A673 (cell line): ENCODE measurements at places on chromosomes 1 and 21. TPM values are rescaled to one million over a fixed set of nuclear protein-coding genes. Genes with fewer than 3 reads are reported as not detected.

- H3K27ac ChIP-seq: no peak overlapping the region
- DNase-seq: no peak
- H3K36me3 ChIP-seq: no peaks in the 10 kb centered on the region
- no peaks in the 10 kb centered on the region for H3K27me3 ChIP-seq
- no peak overlapping the region for H3K4me3 ChIP-seq
Measured at GRCh38 chr1:41612953-41613352, 128.5 kb upstream of the EDN2 start.

DNA sequence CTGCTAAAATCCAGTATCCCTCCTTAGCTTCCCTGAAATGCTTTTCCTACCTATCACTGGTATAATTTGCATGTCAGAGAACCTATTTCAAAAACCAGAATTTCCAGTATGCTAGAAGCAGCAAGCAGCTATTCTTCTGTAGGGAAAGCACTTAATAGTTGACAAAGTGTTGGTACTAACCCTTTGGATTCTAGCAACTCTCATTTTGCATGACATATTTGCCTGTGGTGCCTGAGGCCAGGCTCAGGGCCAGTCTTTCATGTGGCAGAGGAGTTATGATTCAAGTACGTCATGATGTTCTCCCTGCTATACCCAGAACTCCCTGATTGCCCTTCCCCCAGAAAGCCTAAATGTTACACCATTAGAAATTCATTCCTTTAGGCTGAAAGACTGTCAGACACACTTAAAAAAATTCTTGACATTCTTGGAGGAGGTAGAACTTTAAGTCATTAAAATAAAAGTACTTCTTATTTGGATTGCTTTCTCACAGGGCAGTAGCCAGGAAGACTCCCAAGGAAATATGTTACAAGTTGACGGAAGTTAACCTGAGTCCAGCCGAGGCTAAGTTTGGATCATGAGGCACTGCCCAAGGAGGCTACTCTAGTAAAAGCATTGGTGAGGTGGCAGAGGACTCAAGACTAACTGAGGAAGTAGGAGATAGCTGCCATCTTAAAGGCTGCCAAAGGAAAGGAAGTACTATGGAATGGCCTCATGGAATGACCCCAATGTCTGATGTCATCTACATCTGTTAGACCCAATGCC is 298.4 kb upstream of the SPAG17 start:
- no peaks in the 10 kb centered on the region for H3K27me3 ChIP-seq
- peaks cover 3% of the 10 kb centered on the region for H3K4me1 ChIP-seq
- no peak overlapping the region for H3K27ac ChIP-seq
- H3K36me3 ChIP-seq: no peaks in the 10 kb centered on the region
- DNase-seq: no peak

DNA sequence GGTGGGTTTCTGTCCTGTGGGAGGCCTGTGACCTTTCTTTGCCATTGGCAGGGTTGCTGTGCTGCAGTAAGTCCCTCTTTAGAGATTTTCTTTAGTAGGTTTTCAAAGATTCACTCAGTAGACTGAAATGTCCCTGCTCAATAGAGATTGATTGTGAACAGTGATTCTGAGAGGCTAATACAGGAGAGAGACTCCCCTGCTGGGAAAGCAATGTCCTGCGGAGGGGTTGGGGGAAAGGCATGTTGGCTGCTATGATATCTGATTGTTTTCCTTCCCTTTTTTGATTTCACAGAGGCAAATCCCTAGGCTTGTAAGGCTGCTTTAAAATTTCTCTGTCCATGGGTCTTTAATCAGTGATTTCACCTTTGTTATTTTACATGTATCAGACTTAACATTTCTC is 589.9 kb downstream of the ADGRL2 start:
- H3K27ac ChIP-seq: no peak overlapping the region
- no peak for DNase-seq
- no peak overlapping the region for H3K4me3 ChIP-seq
- no peaks in the 10 kb centered on the region for H3K36me3 ChIP-seq
- no peaks in the 10 kb centered on the region for H3K27me3 ChIP-seq

GRCh38 chr1:29550119-29550841 is 314.0 kb downstream of the PTPRU start:
- H3K27ac ChIP-seq: no peak overlapping the region
- no peak overlapping the region for H3K4me3 ChIP-seq
- no peaks in the 10 kb centered on the region for H3K36me3 ChIP-seq

GRCh38 chr1:95396557-95396956 is 162.5 kb downstream of the RWDD3 start:
- H3K4me3 ChIP-seq: no peak overlapping the region
- no peaks in the 10 kb centered on the region for H3K4me1 ChIP-seq
- H3K27ac ChIP-seq: no peak overlapping the region
- no peaks in the 10 kb centered on the region for H3K36me3 ChIP-seq
- peaks cover 26% of the 10 kb centered on the region for H3K27me3 ChIP-seq

DNA sequence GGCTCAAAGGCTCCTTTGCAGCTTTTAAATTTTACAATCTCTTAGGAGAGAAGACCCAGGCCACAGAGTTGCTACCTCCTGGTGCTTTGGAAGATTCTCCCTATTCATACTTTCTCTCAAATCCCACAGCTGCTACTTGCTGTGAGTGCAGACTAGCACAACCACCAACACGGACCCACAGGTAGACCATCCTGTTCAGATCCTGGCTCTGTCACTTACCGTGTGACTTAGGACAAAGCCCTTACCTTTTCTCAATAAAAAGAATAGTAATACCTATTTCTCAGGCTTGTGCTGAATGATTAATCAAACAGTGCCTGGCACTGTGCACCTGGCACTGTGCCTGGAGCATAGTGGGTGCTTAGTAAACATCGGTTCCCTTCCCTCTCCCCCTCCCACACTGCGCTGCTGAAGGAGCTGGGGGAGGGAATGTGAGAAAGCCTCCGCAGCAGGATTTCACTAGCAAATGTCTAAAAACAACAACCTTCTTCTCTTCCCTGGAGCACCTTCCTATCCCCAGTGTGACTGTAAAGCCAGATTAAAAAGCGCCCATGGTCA is 81.7 kb downstream of the PGM1 start:
- no peaks in the 10 kb centered on the region for H3K27me3 ChIP-seq
- no peak overlapping the region for H3K27ac ChIP-seq
- H3K36me3 ChIP-seq: no peaks in the 10 kb centered on the region
- H3K4me3 ChIP-seq: no peak overlapping the region
- H3K4me1 ChIP-seq: no peaks in the 10 kb centered on the region
- no peak for DNase-seq

GRCh38 chr1:207319199-207319598 is 2.3 kb upstream of the CD55 start:
- no peak overlapping the region for H3K4me3 ChIP-seq
- peaks cover 45% of the 10 kb centered on the region for H3K27me3 ChIP-seq
- no peak overlapping the region for H3K27ac ChIP-seq
- no peaks in the 10 kb centered on the region for H3K4me1 ChIP-seq

Gene OR2L8
- not detected in 2 replicates for total RNA-seq

Gene KCNT2
- total RNA-seq: 1.2 and 1.6 TPM in 2 replicates

Gene TRIM45
- total RNA-seq: 3.2 and 6.7 TPM in 2 replicates

Gene TRIM58
- total RNA-seq: not detected in 2 replicates
